ENCODE measurements at places on chromosomes 13 and 19.

- no peak for DNase-seq
These were observed at the start of gene PABPC3 for GRCh38 chr13:25095851-25096453. Gene PABPC3 (plus strand): TSS chr13:25096136. CDS start chr13:25096199, 63 bp downstream.

DNA sequence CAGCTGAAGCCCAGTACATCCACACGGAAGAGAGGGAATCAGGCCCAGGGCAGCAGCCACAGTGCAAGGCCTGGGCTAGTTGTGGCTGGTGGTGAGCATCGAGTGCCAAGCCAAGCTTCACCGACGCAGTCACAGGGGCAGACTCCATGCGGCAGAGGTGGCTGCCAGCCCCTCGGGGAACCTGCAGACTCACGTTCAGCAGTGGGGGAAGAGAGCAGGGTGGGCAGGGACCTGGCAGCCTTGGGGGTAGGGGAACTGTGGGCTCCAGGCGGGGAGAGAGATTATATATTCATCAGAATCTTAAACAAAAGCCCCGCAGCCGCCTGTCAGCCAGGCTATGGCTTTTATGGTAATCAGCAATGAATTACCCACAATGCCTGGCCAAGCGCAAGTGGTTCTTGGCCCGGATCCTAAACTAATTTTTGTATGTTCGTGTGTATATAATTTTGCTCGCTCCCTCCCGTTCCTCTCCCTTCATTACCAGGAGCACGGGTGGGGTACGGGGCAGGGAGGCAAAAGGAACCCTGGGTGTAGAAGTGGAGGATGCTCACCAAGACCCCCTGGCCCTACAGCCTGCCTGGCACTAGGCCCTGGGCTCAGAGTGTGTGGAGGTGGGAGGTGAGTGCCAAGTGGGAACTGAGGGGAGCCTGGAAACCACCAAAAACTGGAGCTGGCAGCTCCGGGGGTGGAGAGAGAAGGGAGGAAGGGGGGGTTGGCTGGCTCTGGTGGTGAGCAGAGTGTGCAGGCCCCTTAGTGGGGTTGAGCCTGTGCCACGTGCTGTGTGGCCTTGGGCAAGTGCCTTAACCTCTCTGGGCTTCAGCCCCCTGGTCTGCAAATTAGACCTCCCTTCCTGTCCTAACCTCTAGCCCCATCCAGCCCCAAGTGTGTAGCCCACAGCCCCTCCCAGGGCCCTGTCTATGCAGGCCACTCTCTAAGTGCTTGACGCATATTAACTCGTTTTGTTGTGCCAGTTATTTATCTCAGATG is 31.9 kb downstream of the PTPRS start:
- DNase-seq: no peak

GRCh38 chr13:100658363-100658762 is 16.2 kb downstream of the TMTC4 start:
- DNase-seq: no peak

DNA sequence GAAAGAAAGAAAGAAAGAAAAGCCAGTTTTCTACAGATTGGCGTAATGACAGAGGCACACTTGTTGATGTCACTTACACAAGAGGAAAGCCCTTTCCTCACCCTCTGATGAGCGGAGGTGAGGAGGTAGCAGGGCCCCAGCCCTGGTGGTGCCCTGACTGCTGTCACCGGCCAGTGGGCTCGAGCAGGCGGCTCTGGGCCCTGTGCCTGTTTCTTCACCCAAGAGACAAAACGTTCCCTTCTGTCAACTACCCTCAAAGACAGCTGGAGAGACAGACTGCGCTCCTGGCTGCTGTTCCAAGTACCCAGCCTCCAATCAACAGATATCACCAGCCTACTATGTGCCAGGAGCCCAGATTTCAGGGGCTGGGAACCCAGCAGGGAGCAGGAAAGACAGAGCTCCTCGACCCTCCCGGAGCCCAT is 10.1 kb downstream of the EPS15L1 start:
- DNase-seq: no peak

GRCh38 chr13:36453516-36453915 is 21.2 kb downstream of the CCNA1 start:
- DNase-seq: no peak

GRCh38 chr19:17951157-17951989 is 15.5 kb upstream of the KCNN1 start:
- DNase-seq: no peak

DNA sequence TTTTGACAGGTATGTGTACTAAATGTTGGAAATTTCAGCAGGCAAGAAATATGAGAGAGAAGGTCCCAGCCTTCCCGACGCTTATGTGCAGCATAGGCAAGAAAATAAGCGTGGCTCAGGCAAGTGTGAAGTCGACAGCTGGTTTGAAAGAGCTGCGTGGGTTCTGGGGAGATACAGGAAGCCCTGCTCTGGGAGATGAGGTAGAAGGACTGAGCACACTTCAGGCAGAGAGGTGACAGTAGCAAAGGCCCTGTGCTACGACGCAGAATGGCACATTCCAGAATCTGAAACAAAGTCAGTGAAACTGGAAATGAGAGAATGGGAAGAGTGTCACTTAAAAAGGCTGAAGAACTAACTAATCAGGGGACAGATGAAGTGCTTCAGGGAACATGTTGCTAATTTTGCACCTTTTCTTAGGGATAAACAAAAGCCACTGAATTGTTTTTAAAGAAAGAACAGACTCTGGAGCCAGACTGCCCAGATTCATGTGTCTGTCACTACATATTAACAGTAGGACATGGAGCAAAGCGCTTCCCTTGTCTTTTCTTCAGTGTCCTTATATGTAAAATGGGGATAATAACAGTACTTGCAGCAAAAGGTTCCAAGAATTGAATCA is 160.1 kb downstream of the SPRY2 start:
- no peak for DNase-seq

DNA sequence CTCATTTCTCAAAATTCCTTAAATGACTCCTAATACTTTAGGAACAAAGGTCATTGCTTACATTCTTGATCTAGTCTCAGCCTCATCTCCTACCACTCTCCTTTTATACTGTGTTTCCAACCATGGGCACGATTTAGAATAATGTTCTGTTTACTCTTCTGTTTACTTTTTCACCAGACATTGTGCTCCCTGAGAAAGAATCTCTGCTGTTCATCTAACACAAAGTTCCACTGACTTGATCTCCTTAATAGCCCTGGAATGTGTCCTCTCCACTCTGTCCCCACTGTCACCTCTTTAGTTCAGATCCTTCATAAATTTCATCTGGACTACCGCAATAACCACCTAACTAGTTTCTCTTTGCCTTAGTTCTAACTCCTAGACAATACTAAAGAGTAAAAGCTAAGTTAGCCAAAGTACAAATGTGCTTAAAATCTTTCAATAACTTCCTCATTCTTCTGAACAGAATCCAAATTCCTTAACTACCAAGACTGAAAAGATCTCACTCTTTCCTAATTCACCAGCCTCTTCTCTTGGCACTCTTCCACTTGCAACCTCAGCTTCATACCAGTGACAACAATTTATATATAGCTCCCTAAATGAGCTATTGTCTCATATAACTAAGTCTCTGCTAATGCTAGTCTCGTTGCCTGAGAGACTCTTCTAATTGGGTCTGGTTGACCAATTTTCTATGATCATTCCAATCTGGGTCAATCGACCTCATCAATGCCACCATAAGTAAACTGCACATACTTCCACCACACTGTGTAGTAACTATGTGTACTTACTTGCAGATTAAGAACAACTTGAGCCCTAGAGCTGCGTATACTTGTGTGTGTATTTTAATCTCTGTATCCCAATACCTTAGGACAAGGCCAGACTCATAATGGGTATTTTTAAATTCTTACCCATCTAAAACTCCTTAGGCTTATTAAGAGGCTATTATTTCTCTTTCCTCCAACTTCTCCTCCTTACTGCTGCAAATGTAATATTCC is 179.9 kb downstream of the VWA8 start:
- no peak for DNase-seq

DNA sequence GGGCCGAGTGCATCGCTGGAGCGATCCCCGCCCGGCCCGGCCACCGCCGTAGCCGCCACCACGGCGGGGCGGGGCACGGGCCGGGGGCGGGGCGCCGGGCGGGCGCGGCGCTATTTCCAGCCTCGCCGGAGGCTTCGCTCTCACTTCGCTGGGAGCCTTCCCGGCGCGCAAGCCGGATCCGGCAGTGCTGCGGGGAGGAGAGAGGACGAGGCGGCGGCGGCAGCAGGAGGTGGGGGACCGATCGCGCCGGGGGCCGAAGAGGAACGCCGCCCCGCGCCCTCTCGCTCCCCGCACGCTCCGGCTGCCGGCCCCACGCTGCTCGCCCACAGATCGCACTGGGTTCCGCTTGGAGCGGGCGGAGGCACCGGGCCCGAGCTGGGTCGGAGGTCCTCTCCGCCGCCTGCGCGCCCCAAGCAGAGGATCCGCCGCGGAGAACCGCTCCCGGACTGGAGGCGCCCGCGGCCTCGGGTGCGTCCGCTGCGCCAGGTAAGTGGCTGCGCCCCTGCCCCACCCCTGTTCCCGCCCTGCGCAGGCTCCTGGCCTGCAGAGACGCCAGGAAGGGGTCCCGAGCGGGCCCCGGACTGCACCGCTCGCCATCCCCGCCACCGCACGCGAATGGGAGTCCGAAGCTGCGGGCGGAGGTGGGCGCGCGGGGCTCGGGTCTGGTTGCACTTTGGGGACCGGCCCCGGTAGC is at the start of gene CHST8:
CHST8 (plus strand) TSS at position 143 of the 694 bp plus-strand sequence. CDS start 67,309 bp downstream, outside the sequence.
- no peak for DNase-seq

DNA sequence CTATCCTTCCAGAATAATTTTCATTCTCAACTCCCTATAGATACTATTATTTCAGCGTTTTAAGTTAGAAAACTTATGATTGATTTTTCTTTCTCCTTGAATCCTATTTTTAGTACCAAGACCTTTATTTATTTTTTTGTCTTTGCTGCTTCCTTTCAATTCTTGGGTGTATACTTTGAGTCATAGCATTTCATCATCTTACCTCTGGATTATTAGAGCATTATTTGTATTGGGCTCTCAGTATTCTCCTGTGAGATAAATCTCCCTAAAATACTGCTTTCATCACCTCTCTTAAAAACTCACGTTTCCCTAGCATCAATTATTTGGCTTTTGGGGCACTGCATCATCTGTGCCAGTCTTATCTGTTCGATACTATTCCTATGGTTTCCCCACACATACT is 222.8 kb downstream of the POSTN start:
- no peak for DNase-seq

DNA sequence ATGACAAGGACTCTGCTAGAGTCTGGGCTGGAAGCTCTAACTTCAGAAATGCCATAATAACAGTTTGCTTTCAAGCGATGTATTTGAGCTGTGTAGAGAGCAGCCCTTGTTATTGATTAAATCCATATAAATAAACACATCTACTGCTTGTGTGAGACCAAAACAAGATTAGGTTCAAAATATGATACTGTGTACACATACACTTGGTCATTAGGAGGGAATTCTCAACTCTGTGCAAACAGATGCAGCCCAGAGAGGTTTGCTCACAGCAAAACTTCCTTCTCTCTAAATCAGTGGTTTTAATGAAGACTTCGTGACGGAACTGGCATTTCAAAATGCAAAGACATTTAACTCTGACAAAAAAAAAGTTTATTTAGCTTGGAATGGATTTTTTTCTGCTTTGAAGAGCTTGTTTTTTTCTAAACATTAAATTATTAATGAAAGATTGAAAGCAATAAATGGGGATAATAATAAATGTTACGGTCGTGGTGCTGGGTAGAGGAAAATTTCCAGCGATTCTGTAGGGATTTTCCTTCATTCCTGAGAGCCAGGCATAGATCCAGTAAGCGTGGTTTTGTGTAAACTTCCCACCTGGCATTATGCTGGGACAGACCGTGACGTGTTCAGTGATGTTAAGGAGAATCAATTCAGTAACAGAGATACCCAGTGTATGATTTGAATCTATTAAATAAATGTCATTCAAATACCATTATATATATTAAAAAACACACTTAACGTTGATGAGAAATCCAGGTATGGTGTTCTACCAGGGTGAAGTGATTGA is 213.7 kb downstream of the TEX29 start:
- DNase-seq: peak; percentile 72

- DNase-seq: no peak
These were observed 432.2 kb upstream of the ZNF507 start for GRCh38 chr19:31913103-31913661.

GRCh38 chr13:87344176-87344575 is 327.0 kb upstream of the SLITRK5 start:
- DNase-seq: no peak

GRCh38 chr19:43726736-43727592 is 11.1 kb downstream of the IRGC start:
- no peak for DNase-seq

DNA sequence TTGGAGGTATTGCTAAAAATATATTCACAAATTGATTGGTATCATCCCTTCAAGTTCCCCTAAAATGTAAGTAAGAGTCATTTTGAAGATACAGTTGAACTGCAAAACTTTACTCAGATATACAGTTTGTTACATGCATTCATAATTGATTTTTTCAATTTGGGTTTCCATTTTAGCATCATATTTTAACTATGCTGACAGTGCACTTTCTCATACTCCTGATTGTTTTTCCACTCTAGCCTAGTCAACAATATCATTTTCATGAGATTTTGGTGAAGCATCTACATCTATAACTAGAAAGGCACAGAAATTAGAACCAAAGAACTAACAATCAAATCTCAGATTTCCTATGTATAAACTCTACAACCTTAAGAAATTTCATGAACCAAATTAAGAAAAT is 2850.4 kb upstream of the PCDH20 start:
- DNase-seq: no peak

DNA sequence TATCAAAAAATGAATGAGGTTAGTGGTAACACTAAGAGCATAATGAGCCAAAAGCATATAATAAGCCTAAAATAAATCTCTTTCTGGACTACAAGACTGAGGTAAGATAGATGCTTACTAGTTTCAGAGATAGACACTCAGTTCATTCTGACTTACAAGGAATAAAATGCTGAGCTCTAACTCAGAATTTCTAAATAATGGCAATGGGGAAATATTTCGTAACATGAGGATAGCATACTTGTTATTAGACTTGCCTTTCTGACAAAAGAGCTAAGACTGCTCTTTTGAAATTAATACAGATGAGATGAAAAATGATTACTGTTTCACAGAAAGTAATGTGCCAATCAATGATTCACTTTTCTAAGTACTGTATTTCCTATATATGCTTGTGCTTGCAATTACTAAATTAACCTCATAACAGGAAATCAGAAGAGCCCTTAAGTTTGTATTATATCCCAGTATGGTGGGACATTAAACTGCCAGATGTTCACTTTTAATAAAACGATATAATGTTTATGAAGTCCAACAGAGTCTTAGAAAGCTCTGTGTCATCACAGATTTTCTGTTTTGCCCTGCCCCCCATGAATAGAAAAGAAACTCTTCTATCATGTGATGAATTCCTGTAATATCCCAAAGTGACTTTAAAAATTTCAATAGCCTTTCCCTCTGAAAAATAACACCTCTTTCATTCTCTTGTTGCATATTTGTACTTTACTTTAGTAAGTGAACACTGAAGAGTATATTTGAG is 2771.0 kb upstream of the PCDH20 start:
- no peak for DNase-seq

DNA sequence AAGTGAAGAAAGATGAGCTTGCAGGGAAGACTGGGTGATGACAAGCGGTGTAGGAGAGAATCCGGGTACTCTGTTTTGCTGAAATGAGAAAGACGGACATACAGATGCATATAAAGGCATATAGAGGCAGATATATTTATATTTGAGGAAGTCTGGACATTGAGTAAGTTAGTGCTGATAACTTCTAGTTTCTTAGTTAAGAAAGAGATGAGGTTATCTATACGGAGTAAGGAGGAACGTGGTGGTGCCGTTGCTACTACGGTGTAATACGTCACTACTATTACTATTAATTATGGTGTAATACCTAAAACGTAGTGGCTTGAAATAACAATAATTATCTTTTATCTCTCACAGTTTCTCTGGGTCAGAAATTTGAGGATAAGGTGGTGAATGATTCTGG is 9.8 kb upstream of the CPB2 start:
- DNase-seq: no peak

- no peak for DNase-seq
These were observed 3.7 kb downstream of the SNRPA start for GRCh38 chr19:40754611-40755247.

GRCh38 chr13:44906713-44907112 is 82.6 kb downstream of the NUFIP1 start:
- no peak for DNase-seq

Measured in NCI-H1417 treated with DMSO at 0.1 percent for 48 hours (cell line).